HT1080 (cell line): ENCODE measurements at places on chromosomes 5 and 9. TPM values are rescaled to one million over a fixed set of nuclear protein-coding genes. Genes with fewer than 3 reads are reported as not detected.

Gene C9orf43
- 0.20 and 0.37 TPM in 2 replicates for total RNA-seq

DNA sequence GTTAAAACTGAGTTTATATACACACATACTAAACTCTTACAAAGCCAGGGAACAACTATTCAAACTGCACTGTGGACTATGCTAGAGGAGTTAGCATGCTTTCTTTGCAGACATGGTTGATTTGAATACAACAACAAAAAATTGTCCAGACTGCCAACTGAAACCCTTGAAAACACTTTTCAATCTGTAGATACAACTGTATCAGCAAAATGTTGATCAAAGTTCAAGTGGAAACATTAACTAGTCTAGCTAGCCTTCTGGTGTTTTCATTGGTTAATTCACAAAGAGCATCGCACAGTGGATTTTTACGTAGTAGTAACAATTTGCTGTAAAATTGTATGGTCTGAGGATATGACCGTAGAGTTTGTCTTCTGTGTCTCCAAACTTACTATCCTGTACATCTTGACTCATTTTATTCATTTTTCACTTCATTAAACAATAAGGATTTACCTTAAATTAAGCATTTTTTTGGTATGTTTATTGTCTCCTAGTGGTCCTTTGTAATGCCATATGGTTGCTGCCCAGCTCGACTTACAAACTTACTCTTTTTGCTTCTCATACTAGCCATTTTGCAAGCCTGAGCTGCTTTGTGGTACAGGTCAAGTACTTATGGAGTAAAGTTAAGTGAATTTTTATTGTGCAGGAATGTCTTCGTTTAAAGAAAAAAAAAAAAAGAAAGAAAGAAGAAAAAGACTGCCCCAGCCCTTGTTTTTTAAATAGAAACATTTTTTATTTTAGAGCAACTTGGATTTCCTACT lies 123.4 kb downstream of the ZCCHC7 start:
- DNase-seq, result no peak

- DNase-seq, result no peak
Observed at GRCh38 chr5:37207802-37208201, 41.4 kb downstream of the CPLANE1 start.

GRCh38 chr9:106310782-106311181 lies 552.2 kb upstream of the ZNF462 start:
- peak; percentile 19 for DNase-seq

Gene TIMD4
- total RNA-seq, result not detected in 2 replicates

DNA sequence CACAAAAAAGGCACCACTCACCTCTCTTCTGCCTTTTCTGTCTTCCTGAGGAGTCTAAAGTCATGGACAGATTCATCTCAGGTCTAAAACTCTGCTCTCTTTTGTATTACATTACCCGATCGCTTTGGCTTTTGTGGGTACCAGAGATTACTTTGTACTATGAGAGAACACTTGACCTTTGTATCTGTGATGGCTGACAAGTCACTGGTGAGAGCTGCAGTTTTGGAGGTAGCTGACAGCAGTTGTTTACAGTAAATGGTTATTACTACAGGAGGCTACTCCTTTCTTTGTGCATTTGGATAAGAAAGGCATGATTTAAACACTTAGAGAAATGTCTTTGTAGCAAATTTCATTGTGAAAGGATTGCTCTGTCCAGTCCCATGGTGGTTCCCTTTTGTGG lies 307.3 kb downstream of the FBXL17 start:
- no peak for DNase-seq

Gene ZNF782
- 3.3 and 3.9 TPM in 2 replicates for total RNA-seq

Gene ANKRD31
- 0.08 and 0.13 TPM in 2 replicates for total RNA-seq

GRCh38 chr5:76365561-76365960 lies 37.5 kb upstream of the IQGAP2 start:
- DNase-seq, result no peak

GRCh38 chr5:23655674-23656073 lies 148.3 kb downstream of the PRDM9 start:
- DNase-seq, result peak; percentile 22

DNA sequence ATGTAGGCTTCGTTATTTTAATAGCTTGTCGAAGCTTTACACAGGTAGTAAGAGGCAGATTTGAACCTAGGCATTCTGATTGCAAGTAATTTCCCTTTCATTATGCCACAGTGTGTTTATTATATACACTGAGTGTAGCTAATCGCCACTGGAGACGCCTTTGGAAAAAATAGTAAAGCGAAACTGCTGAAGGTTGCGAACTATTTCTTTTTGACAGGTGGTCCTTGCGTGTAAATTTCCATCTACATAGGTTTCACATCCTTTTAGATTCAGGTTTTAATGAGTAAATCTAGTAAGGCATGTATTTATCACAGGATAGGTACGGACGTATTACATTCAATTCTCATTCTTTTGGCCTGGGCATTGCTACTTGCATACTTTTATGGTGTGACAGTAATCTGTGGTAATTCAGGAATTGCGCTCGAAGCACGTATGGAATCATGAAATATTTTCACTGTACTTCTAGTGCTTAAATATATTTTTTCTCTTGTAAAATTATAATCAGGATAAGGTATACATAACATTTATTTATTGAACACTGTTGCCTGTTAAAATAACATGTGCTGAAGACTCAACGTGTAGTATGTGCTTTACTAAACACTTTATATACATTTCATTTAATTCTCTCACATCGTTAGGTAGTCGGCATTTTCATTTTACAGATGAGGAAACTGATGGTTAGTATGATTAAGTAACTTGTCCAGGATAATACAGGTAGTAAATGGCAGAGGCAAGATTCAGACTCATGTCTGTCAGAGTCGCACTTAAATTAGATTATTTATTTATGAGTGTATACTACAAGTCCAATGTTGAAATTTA lies 1.8 kb downstream of the MARCHF6 start:
- peak; percentile 49 for DNase-seq

Gene RUSC2
- 17.2 and 18.6 TPM in 2 replicates for total RNA-seq

Gene SH2D3C
- not detected in 2 replicates for total RNA-seq

- peak; percentile 61 for DNase-seq
Observed at GRCh38 chr5:56900858-56901578, 8.4 kb upstream of the SETD9 start.

DNA sequence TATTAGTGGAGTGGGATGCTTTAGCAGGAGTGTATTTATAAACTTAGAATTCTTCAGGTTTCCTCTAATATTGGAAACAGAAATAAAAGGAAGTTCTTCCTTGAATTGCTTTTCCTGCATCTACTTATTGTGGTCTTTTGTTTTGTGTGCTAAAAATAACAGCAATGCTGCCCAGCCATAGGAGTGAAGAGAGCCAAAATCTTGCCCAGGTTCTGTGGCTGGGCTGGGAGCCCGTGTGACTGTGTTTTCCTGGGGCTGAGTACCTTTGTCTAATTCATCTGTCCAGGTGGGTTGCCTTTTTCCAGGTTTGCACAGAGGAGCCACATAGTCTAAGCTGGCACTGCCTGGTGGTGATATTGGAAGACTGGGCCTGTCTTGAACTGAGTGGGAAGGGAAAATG lies 179.7 kb upstream of the ADAMTSL1 start:
- DNase-seq, result no peak

- DNase-seq, result no peak
Observed at GRCh38 chr9:100408546-100409175, 18.3 kb upstream of the MSANTD3 start.

DNA sequence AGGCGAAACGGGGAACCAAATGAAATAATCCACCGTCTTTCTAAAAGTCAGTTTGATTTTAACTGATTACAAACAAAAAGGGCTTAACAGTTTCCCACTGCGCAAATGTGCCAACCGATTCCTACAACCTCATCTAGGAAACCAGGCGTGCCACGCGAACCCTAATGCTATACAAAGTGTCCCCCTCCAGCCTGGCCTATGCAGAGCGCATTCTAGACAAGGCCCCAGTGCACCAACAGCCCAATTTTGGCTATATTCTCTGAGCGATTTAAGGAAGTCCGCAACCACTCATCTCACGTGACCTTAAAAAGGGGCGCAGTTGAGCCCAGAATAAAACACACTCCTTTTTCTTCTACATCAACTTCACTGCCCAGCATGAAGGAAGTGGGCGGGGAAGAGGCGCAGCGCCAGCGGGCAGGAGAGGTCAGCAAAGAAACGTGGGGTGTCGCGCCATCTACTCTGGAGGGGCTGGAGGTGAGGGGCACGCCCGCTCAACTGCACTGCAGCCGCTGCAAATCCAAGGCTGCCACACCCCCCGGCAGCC lies 779 bp downstream of the FAM13B start:
- no peak for DNase-seq

Gene OR1L4
- total RNA-seq, result not detected in 2 replicates

GRCh38 chr9:101460965-101461364 lies 25.4 kb upstream of the ALDOB start:
- no peak for DNase-seq

Gene WNK2
- not detected in 2 replicates for total RNA-seq

- DNase-seq, result no peak
Observed at GRCh38 chr9:32508728-32509127, 17.3 kb downstream of the RIGI start.

DNA sequence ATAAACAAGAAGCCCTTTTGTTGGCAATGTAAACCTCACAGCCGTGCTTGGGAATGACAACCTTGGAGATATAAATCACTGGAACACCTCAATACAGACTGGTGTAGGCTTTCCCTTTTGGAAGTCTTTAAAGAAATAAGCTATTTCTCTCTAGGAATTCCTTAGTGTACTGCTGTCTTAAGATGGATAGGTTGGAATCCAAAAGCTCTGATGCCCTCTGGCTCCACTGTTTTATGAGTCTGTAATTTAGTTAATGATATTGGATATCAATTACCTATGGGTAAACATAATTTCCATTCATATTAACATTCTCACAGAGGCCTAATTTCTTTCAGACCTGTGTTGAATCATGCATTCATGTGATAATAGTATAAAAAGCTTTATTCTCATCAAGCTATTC lies 435.9 kb upstream of the MPDZ start:
- no peak for DNase-seq

GRCh38 chr9:136854842-136855460 lies 2.8 kb downstream of the MAMDC4 start:
- DNase-seq, result no peak
